Activated CD4-positive, alpha-beta T cell treated with anti-CD3 and anti-CD28 coated beads for 36 hours (primary cell): ENCODE measurements at places on chromosomes 6 and 20. TPM values are rescaled to one million over a fixed set of nuclear protein-coding genes. Genes with fewer than 3 reads are reported as not detected.

DNA sequence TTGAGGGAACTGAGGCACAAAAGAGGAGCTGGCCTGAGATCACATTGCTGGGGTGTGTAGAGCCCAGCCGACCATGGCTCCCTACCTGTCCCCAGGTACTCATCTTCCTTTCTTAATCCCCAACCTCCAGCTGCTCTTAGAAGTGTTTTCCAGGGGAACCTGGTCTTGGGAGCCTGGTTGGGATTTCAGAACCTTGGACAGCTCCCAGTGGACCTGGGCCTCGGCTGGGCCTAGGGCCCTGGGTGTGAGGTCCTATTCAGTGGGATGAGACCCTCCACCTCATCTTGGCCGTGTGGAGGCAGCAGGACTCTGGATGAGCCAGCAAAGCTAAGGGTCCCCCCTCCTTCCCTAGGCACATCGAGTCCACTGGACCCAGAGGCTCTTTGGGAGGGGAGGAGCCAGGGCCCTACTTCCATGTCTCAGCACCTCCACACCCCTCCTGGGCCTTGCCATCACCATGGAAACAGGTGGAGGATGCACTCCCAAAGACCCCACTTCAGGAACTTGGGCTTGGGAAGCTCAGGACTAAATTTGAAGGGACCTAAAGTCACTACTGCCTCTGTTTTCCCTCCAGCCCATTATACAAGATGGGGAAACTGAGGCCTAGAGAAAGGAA, 38.5 kb downstream of the DLGAP4 start:
- H3K4me1 ChIP-seq = peaks cover 4% of the 10 kb centered on the region
- no peak overlapping the region for H3K27ac ChIP-seq
- no peaks in the 10 kb centered on the region for H3K36me3 ChIP-seq
- H3K4me3 ChIP-seq = no peak overlapping the region
- peak; percentile 56 for DNase-seq

The SYNGAP1 gene
- 43.6 TPM for total RNA-seq

GRCh38 chr6:142945446-142946180, 637 bp upstream of the HIVEP2 start:
- H3K27ac ChIP-seq = peak overlapping the region; percentile 94
- H3K4me1 ChIP-seq = peaks cover 35% of the 10 kb centered on the region
- H3K27me3 ChIP-seq = no peaks in the 10 kb centered on the region
- H3K36me3 ChIP-seq = peaks cover 8% of the 10 kb centered on the region

GRCh38 chr6:2502998-2503674, 247.6 kb downstream of the MYLK4 start:
- H3K4me3 ChIP-seq = no peak overlapping the region
- H3K36me3 ChIP-seq = no peaks in the 10 kb centered on the region
- H3K27me3 ChIP-seq = peaks cover 26% of the 10 kb centered on the region
- DNase-seq = no peak
- no peaks in the 10 kb centered on the region for H3K4me1 ChIP-seq

The FHL5 gene
- not detected for total RNA-seq

GRCh38 chr20:4947817-4948559, 53.3 kb downstream of the SLC23A2 start:
- H3K36me3 ChIP-seq = peaks cover 9% of the 10 kb centered on the region
- no peak overlapping the region for H3K4me3 ChIP-seq
- no peaks in the 10 kb centered on the region for H3K27me3 ChIP-seq

DNA sequence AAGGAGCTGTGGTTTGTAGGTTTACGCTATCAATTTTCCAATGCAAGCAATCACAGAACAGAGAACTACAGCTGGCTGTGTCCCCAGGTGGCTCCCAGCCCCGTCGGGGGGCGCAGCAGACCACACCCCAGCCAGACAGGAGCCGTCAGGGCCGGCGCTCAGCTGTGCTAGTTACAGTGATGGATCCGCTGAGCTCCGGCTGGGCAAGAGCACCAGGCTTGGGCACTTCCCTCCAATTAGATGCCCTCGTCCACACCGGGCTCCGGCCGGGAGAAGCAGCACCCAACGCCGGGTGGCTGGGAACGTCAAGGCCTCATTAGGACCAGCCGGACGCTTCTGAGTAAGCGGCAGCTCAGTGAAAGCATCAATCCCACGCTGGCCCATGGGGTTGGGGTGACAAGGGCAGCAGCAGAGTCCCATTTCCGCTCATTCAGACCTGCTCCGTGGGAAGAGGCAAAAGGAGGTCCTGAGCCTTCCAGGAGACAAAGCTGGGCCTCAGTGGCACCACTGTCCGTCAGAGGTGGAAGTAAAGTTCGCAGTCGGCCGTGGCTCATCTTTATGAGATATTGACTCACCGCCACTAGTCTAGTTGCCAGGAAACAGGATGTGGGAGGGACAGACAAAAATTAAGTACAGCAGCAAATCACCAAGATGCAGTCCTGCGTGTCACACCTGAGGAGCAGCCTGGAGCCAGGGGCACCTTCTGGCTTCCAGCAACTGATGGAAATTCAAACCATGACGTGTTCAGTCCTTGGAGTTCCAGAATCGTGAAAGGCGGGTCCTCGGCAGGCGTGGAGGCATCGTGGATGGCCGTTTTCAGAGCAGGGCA, 164.1 kb downstream of the TAF4 start:
- no peaks in the 10 kb centered on the region for H3K27me3 ChIP-seq
- no peak overlapping the region for H3K4me3 ChIP-seq
- no peak for DNase-seq
- H3K27ac ChIP-seq = no peak overlapping the region
- no peaks in the 10 kb centered on the region for H3K36me3 ChIP-seq

GRCh38 chr20:38581013-38581412, at the start of gene ADIG:
TSS of gene ADIG (plus strand) at chr20:38581197. CDS start at chr20:38581251, 54 bp downstream.
- no peaks in the 10 kb centered on the region for H3K27me3 ChIP-seq
- no peak within 1 kb of the TSS for H3K27ac ChIP-seq
- no peaks in the 10 kb centered on the region for H3K36me3 ChIP-seq
- no peak for DNase-seq
- H3K4me1 ChIP-seq = no peaks in the 10 kb centered on the region

GRCh38 chr6:131173680-131174079, 38.4 kb downstream of the AKAP7 start:
- no peaks in the 10 kb centered on the region for H3K4me1 ChIP-seq
- DNase-seq = no peak
- no peak overlapping the region for H3K27ac ChIP-seq

The CST2 gene
- total RNA-seq = not detected

- H3K27me3 ChIP-seq = no peaks in the 10 kb centered on the region
- no peak overlapping the region for H3K4me3 ChIP-seq
- no peak for DNase-seq
- no peaks in the 10 kb centered on the region for H3K36me3 ChIP-seq
- no peak overlapping the region for H3K27ac ChIP-seq
These were observed 701.8 kb upstream of the FLRT3 start for GRCh38 chr20:15039088-15039752.

DNA sequence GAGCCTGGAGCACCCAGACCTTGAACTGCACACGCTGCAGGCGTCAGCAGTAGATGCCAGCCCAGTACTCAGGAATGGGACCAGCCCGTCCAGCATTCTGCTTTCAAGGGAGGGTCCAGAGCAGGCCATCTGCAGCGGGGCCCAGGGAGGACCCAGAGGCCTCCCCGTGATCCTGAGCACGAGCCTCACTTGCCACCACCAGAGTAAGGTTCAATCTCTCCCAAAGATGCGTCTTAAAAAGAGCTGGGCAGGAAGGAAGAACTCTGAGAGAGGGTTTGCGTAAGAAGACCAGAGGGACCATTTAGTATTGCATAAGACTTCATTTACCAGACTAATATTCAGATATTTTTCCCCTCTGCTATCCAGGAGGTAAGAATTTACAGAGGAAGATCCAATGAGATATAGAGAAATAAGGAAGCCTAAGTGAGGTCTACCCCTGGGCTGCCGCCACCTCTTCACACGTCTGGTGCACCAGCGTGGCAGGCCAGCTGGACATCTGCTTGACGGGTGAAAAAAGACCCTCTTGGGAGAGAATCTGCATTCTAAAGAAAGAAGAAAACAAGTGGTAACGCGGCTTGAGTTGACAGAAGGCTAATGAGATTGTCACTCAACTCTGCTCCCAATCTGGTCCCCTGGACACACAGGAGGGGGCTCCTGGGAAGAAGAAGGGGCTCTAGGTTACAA, 107.3 kb downstream of the PRND start:
- H3K4me3 ChIP-seq = no peak overlapping the region
- DNase-seq = no peak
- H3K27me3 ChIP-seq = no peaks in the 10 kb centered on the region
- H3K4me1 ChIP-seq = peaks cover 3% of the 10 kb centered on the region
- no peak overlapping the region for H3K27ac ChIP-seq

- DNase-seq = no peak
- no peak overlapping the region for H3K27ac ChIP-seq
- peaks cover 5% of the 10 kb centered on the region for H3K36me3 ChIP-seq
- H3K27me3 ChIP-seq = no peaks in the 10 kb centered on the region
- H3K4me3 ChIP-seq = no peak overlapping the region
These were observed 34.7 kb downstream of the SUN5 start for GRCh38 chr20:32969356-32970114.

The TMEM14A gene
- total RNA-seq = 18.8 TPM

GRCh38 chr6:135269481-135269891, 88.4 kb downstream of the MYB start:
- H3K4me1 ChIP-seq = peaks cover 3% of the 10 kb centered on the region
- H3K27ac ChIP-seq = no peak overlapping the region
- no peaks in the 10 kb centered on the region for H3K27me3 ChIP-seq
- no peak overlapping the region for H3K4me3 ChIP-seq

GRCh38 chr6:125751334-125751916, 2.0 kb downstream of the HEY2 start:
- H3K4me1 ChIP-seq = peaks cover 29% of the 10 kb centered on the region
- DNase-seq = no peak
- H3K36me3 ChIP-seq = no peaks in the 10 kb centered on the region
- no peak overlapping the region for H3K27ac ChIP-seq
- peaks cover 47% of the 10 kb centered on the region for H3K27me3 ChIP-seq

The THBD gene
- total RNA-seq = not detected

The HTR1B gene
- not detected for total RNA-seq

DNA sequence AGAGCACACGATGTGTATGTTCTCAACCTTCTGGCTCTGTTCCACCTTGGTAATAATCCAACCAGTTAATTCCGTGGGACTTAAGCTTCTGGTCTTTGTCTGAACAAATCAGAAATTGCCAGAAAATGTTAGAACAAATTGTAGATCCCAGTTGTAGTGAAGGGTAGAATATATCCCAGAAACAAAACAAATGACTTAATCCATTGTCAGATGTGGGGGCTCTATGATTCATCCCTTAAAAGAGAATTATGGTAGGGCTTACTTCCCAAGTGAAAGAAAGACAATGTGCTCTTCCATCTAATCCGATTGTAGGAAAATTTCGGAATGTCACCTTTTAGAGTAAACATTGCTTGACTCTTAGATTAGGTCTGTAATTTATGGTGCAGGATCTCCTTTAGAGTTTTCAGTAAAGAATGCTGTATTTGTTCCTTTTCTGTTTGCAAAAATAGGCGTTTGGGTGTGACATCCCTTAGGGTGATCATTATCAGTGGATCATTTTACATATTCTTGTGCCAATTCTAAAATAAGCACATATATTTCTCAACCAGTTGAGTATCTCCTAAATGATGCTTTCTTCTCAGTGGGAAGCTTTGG, 234.5 kb upstream of the ZNF217 start:
- H3K4me1 ChIP-seq = peaks cover 39% of the 10 kb centered on the region
- peak overlapping the region; percentile 86 for H3K27ac ChIP-seq
- peak overlapping the region; percentile 64 for H3K4me3 ChIP-seq
- DNase-seq = no peak
- H3K27me3 ChIP-seq = no peaks in the 10 kb centered on the region
- no peaks in the 10 kb centered on the region for H3K36me3 ChIP-seq

The DEFB129 gene
- total RNA-seq = not detected

DNA sequence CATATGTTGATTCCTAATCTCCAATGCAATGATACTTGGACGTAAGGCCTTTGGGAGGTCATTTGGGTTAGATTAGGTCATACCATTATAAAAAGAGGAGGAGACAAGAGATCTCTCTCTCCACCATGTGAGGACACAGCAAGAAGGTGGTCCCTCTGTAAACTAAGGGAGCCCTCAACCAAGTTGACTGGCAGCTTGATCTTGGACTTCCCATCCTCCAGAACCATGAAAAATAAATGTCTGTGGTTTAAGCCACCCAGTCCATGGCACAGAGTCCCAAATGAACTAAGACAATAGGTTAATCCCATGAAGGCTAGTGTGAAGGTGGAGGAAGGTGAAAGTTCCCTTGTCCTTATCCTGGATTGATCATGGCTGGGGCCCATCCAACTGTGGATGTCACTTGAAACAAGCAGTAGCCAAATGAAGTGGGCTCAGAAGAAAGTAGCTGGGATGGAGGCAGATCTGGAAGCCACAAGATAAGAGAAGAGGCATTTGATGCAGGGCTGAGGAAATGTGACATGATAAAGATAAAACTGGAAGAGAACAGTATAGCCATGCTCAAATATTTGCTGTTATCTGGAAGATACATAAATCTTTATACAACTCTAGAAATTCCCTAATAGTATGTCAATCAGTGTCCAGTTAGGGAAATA, 99.9 kb downstream of the BANF2 start:
- H3K4me1 ChIP-seq = peaks cover 3% of the 10 kb centered on the region
- H3K36me3 ChIP-seq = no peaks in the 10 kb centered on the region
- no peak overlapping the region for H3K4me3 ChIP-seq
- no peak overlapping the region for H3K27ac ChIP-seq
- no peak for DNase-seq

DNA sequence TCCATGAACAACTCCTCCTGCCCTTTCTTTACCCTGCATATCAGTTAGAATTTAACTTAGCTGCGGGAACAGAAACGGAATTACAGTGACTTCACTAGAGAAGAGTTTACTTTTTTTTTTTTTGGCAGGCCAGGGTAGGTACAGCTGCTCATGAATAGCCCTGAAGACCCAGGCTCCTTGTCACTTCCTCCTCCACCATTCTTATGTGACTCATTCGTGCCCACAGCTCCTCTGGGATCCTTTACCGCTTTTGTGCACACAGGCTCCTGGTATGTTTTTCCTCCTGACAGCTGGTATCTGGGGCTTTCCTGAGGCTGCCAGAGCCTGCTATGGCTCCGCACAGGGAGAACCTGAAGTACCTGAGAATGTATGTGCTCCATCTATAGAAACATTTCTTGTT, 3.9 kb upstream of the KCNS1 start:
- H3K27me3 ChIP-seq = peaks cover 16% of the 10 kb centered on the region
- no peaks in the 10 kb centered on the region for H3K36me3 ChIP-seq
- no peak overlapping the region for H3K27ac ChIP-seq
- no peak overlapping the region for H3K4me3 ChIP-seq
- no peak for DNase-seq

DNA sequence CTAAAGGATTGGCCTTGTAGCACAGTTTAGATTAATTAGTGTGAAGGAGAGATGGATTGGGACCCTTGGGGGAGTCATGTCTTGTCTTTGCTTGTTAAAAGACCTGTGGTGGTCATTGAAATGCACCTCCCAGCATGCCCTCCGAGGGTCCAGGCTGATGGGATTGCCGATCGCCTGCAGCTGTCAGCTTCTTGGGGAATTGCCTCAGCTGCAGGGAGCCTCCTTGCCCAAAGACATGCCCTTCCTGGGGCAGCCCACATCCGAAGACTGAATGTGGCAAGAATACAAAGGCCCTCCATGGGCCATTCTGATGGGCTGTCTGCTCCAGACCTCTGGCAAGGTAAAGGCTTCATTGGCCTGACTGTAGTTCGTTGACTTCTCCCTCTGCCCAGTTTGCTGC, 150.7 kb downstream of the FARS2 start:
- no peak overlapping the region for H3K4me3 ChIP-seq
- no peaks in the 10 kb centered on the region for H3K27me3 ChIP-seq
- H3K36me3 ChIP-seq = peaks cover 15% of the 10 kb centered on the region
- H3K27ac ChIP-seq = no peak overlapping the region
- no peaks in the 10 kb centered on the region for H3K4me1 ChIP-seq

The C6orf15 gene
- total RNA-seq = not detected

The CHMP4B gene
- total RNA-seq = 94.1 TPM

GRCh38 chr6:71900642-71901041, 14.3 kb downstream of the RIMS1 start:
- no peaks in the 10 kb centered on the region for H3K36me3 ChIP-seq
- H3K27ac ChIP-seq = no peak overlapping the region
- H3K4me3 ChIP-seq = no peak overlapping the region
- H3K4me1 ChIP-seq = no peaks in the 10 kb centered on the region

The TGM3 gene
- total RNA-seq = not detected

The ZBTB46 gene
- 0.88 TPM for total RNA-seq

The GFOD1 gene
- total RNA-seq = 4.2 TPM

The FOXF2 gene
- not detected for total RNA-seq
